NCI-H2081 (cell line): ENCODE measurements at places on chromosomes 6 and 20.

DNA sequence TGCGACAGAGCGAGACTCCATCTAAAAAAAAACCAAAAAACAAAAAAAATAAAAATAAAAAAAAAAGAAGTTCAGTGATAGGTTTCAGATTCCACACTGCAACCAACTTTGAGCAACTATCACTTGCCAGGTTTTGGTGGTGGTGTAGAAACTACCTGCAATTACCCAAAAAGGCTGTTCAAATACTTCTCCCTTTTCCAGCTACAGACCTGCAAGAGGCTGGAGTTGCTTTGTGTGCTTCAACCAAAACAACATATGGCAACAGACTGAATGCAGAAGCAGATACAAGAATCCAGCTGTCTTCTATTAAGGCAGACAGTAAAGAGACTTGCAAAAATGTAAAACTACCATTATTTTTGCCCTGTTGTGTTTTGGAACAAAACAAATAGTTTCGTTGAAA is 9.3 kb upstream of the BCAS1 start:
- no peak for DNase-seq

DNA sequence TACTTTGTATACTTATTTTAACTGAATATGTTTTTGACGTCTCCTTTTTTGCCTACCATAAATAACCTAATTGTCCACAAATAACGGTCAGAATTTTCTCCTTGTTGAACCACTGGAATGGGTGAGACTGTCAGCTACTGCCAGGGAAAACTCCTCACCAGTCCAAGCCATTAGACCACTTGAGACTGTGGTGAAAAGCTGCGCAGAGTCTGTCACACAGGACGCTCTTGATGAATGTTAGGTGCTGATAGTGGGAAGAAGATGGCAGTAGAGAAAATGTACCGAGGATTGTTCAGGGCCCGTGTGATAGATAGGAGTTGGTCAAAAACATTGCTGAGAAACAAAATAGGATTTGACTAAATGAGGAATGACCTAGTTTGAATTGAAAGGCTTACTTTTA is 75.6 kb upstream of the KIF25 start:
- no peak for DNase-seq

DNA sequence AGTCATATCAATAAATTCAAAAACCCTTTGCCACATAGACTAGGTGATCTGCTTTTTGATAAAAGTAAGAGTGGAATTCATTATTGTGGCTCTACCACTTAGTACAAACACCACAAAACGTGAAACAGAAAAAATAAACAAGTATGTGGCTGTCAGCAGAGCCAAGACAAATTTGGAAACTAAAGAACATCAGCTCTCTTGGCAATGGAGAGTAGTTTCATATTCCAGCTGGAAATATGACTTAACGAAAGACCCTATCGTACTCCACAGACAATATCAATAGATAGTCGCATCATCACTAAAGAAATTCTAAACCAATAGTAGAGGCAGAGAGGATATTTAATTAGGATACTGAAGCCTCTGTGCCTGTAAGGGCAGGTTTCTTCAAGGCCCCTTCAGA is 20.8 kb downstream of the TBX18 start:
- DNase-seq: no peak

- no peak for DNase-seq
These were observed 37.8 kb downstream of the RAB44 start for GRCh38 chr6:36735110-36736071.

DNA sequence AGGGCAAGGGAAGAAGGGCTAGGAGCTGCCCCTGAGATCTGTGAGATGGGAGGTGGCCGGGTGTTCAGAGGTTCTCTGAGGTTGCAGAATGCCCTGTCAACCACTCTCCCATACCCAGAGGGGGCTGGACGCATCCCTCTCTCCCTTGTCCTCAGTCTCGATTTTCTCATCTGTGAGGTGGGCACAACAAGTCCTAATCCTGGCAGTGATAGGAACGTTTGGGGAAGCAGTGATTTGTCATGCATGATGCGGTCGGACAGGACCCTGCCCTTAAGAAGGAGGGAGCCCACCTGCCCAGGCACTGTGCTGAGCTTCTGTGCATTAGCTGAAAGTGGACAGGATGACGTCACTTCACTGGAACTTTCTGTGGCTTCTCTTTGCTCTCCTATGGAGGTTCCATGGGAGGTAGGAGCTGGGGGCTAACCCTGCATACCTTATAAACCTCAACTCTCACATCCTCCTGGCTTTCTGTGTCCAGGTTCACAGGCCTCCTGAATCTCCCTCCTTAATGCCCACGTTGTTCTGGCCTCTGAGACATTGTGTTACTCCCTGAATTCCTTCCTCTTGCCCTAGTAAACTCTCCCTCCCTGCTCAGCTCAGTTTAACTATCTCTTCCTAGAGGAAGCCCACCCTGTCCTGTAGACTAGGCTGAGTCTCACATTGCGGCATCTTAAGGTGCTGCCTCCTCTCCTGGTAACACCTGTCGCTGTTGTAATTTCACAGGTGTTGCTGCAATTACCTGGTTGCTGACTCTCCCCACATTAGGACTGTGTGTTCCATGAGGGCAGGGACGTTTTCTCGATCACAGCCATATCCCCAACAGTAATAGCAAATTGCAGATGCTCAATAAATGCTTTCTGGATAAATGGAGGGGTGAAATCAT is 30.1 kb upstream of the CSNK2A1 start:
- no peak for DNase-seq

DNA sequence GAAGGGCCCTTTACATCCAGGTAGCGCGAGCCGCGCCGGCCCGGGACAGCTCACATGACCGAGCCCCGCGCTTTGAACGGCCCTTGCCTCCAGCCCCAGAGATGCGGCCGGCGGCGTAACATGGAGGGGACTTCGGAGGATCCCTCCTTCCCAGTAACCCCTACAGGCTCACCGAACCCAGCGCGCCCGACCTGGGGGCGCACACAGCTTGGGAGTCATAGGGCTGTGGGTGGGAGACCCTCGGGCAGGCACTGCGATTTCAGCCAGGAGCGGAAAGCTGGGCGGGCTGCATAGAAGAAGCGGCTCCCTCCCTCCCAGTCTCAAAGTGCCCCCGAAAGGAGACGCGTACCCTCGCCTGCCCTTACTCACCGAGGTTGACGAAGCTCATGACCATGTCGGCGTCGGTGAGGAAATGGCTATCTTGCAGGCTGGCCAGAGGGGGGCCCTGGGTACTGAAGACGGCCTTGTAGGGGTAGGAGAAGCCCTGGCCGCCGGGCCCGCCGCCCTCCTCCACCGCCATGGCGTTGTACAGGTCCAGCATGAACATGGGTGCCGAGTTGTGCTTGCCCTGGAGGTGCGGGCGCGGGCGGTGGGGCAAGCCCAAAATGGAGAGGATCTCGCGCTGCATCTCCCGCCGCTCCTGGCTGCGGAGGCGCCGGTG is 975 bp downstream of the BMP7 start:
- DNase-seq: no peak

DNA sequence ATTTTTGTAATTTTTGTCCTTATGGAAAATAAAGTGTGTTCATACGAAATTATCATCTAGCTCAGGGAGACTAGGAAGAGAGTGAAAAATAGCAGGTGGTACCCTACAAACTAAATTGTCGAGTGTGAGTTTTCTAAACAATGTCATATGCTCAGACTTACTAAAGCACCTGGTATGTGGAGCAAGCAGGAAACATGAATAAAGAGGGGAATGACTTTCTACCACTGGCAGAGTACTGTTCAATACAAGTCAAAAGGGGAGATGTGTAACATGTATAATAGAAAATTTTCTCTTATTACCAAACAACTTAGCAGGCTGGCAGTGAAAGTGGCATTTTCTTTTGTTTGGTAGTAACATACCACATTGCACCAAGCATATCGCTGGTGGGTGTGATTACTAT is 36.1 kb downstream of the CTNNBL1 start:
- no peak for DNase-seq

DNA sequence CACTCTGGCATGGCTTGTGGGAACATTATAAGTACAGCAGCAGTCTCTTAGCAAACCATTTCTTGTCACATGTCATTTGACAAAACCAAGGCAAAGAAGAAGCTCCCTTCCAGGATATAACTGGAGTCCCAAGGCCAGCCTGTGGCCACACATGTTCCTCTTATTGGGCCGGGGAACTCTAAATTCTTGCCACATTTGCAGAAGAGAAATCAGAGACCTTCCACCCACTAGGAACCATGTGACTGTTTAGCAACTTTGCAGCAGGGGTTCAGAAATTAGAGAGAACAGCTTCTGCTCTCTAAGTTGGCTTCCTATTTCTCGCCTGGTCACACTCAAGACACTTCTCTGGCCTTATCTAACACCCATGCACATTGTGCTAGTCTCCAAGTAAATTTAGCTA is 20.4 kb upstream of the MEP1A start:
- DNase-seq: no peak

GRCh38 chr6:127446356-127446755 is 12.8 kb downstream of the KIAA0408 start:
- no peak for DNase-seq

- no peak for DNase-seq
These were observed 137.8 kb downstream of the CENPW start for GRCh38 chr6:126477678-126478077.

GRCh38 chr20:56809668-56810067 is 180.6 kb downstream of the TFAP2C start:
- DNase-seq: no peak

GRCh38 chr20:1664911-1665310 is 7.3 kb upstream of the SIRPG start:
- DNase-seq: no peak

GRCh38 chr20:21103582-21104465 is 2.3 kb downstream of the LINC00237 start:
- no peak for DNase-seq

DNA sequence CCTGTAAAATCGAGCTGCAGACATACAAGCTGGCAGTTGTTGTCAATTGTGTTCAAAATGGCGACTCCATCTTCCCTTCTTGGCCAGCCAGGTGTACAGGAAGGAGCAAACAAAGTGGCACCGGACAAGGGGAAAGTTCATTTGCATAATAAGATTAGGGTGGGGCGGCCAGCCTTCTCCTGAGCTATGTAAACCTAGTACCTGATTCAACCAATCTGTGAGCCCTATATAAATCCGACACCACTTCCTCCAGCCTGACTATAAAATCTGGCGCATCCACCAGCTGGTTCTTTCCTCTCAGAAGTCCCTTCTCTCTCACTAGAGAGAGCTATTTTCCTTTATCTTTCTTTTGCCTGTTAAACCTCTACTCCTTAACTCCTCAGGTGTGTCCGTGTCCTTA is 8.1 kb upstream of the HBS1L start:
- peak; percentile 1 for DNase-seq

- DNase-seq: no peak
These were observed 22.2 kb downstream of the CHMP4B start for GRCh38 chr20:33833333-33833732.

DNA sequence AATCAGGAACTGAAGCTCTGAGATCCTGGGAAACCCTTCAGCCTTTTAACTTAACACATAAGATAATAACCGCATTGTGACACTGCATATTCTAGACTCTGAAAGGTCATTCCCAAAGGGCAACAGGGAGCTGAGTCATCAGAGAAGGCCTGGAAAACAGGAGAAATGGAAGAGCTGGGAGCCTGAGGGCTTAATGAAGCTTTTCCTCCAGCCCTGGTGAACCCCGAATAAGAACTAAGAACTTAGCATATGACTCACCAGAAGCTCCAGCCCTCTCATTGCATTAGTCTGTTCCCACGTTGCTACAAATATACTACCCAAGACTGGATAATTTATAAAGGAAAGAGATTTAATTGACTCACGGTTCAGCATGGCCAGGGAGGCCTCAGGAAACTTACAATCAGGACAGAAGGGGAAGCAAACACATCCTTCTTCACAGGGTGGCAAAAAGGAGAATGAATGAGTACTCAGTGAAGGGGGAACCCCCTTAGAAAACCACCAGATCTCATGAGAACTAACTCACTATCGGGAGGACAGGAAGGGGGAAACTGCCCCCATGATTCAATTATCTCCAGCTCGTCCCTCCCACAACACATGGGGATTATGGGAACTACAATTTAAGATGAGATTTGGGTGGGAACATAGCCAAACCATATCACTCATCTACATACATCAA is 648.5 kb downstream of the TFAP2A start:
- no peak for DNase-seq

DNA sequence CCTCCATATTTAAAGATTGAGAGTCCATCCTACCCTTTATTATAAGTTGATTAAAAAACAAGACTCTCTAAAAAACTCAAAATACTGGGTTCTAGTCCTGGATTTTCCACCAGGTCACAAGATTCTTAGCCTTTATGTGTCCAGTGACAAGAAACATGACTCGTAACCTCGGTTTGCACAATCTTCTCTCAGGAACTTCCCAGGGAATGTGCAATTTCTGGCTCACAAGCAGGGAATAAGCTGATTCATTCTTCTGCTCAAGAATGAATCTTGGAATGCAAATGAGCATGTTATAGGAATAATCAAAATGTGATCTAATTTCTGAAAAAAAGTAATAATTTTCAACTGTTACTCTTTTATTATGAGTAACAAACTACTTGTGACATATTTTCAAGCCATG is 45.1 kb downstream of the OGFRL1 start:
- DNase-seq: no peak

- DNase-seq: no peak
These were observed 217.4 kb upstream of the PLCB4 start for GRCh38 chr20:8851446-8851845.

- no peak for DNase-seq
These were observed 311.9 kb upstream of the PRDM1 start for GRCh38 chr6:105774247-105774646.

DNA sequence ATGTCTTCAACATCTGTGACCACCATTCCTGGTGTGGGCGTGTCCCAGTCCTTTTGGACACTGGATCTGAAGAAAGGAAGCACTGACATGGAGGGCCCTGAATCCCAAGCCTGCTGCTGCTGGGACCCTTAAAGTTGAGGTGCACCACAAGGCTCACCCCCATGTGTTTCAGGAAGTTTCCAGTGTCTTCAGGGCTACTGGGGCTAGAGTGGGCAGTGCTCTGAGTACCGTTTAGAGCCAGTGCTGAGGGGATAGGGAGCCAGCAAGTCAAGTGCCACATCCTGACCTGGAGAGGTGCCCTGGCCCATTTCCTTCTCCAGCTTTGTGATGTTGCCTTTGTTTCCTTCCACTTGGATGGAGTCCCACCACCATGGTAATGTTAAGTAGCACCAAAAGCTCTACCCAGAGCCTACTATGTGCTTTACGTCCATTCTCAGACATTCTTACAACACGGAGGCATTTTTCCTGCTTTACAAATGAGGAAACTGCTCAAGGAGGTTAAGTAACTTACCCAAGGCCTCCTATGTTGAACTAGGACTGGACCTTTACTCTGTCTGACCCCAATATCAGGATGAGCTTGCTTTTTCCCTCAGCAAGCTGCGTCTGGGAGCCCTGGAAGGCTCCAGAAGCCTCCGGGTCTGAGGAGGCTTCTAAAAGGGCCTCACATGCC is 552 bp upstream of the DEF6 start:
- no peak for DNase-seq
